ENCODE measurements at places on chromosomes 6 and 20. TPM values are rescaled to one million over a fixed set of nuclear protein-coding genes. Genes with fewer than 3 reads are reported as not detected.

Gene ABHD16B
- not detected for total RNA-seq

Gene SLC32A1
- total RNA-seq = not detected

DNA sequence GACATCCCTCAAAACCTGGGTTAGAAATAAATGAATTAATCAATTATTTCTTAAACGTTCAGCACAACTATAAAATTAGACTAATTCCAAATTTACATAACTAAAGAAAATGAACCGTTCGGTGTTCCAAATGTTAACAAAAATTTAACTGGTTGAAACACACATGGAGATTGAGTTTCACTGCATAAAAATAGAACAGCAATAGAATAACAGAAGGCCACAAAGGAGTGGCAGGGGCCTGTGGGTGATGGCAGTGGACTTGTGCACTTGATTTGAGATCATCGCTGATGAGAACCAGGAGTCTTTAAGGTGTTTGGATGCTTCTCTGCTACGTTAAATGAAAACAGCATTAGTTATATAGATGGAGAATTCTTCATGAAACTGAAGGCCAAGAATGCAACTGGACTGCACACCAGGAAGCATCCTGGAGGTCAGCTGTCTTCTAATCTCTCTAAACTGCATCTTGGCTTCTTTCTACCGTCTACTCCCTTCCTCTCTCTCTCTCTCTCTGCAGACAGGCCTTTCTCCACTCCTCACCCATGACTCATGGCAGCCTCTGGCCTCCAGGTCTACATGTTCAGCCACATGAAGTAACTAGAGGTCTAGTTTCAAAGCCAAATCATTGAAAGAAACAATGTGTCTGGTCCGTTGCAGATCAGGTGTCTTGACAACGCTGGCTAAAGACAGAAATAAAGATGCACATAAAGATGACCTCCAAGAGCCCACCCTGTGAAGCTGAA, 111.3 kb downstream of the SIM1 start:
- no peak overlapping the region for H3K4me3 ChIP-seq
- H3K27ac ChIP-seq = no peak overlapping the region
- H3K36me3 ChIP-seq = no peaks in the 10 kb centered on the region
- H3K4me1 ChIP-seq = no peaks in the 10 kb centered on the region
- DNase-seq = no peak
- H3K27me3 ChIP-seq = no peaks in the 10 kb centered on the region

GRCh38 chr20:14064921-14065320, 69.6 kb downstream of the MACROD2 start:
- no peak for DNase-seq
- no peak overlapping the region for H3K27ac ChIP-seq
- H3K4me1 ChIP-seq = no peaks in the 10 kb centered on the region
- no peaks in the 10 kb centered on the region for H3K36me3 ChIP-seq

DNA sequence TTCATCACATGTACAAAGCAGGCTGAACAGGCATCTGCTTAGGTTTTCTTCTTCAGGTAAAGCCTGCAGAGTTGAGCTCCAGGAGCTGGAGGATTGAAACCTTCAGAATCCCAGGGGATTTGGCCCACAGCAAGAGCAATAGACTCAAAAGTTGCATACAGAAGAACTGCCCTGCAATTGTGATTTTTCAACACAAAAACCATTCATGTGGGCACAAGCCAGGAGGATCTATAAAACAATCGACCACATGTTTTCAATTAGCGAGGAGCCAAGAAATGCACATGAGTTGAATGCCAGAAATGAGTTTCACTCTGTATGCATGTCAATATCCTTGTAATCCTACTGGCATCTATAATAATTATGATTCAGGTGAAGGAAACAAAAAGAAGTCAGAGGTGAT, 576.4 kb downstream of the HDGFL1 start:
- no peaks in the 10 kb centered on the region for H3K36me3 ChIP-seq
- H3K27ac ChIP-seq = no peak overlapping the region
- DNase-seq = no peak
- H3K4me1 ChIP-seq = no peaks in the 10 kb centered on the region

Gene KIF25
- total RNA-seq = not detected

Gene POM121L2
- total RNA-seq = not detected

Gene TBX18
- total RNA-seq = 0.10 TPM

- H3K36me3 ChIP-seq = no peaks in the 10 kb centered on the region
- no peak overlapping the region for H3K27ac ChIP-seq
- no peaks in the 10 kb centered on the region for H3K27me3 ChIP-seq
Observed at GRCh38 chr6:84441456-84441855, 214.0 kb upstream of the CEP162 start.

DNA sequence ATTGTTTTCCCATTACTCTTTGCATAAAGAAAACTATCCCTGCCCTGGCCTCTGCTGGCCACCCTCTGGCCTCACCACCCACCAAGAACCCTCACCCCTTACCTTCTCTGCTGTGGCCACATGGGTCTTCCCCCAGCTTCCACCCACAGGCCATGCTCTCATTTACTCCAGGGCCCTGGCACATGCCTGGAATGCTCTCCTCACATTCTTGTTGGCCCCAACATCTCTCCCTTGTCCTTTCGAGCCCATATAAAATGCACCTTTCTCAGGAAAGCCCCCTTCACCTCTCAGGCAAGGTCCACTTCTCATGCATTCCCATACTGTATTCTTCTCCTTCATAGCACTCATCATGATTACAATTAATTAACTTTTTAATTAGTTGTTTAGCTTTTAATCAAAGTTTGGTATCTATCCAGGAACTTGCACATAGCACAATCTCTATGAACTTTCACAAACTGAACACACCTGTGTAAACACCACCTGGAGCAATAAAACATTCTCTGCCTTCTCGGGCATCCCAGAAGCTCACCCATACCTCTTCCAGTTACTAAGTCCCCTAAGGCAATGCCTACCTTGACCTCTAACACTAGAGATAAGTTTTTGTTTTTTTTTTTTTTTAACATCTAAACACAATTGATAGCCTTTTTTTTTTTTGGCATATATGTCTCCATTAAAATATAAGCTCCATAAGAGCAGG, 617.2 kb downstream of the PTPRT start:
- DNase-seq = no peak
- no peaks in the 10 kb centered on the region for H3K27me3 ChIP-seq
- no peaks in the 10 kb centered on the region for H3K36me3 ChIP-seq
- H3K4me1 ChIP-seq = no peaks in the 10 kb centered on the region

DNA sequence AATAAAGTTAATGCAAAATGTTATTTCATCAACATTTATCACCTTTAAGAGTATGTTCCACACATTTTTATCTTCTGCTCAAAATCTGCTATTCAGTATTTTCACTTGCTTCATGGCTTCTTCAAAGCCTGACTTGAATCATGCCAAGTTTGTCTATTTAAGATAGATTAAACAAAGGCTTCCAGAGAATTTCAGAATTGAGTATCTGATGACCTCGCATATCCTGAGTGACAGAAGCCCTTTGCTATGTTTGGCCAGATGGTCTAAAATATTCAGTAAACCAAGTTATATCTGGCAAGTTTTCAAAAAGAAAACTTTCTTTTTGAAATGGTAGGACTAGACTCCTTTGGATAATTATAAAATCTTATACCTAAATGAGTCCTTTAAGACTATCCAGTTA, 348.9 kb upstream of the KCNQ5 start:
- H3K4me1 ChIP-seq = no peaks in the 10 kb centered on the region
- no peaks in the 10 kb centered on the region for H3K36me3 ChIP-seq
- no peaks in the 10 kb centered on the region for H3K27me3 ChIP-seq
- H3K4me3 ChIP-seq = no peak overlapping the region
- no peak for DNase-seq

DNA sequence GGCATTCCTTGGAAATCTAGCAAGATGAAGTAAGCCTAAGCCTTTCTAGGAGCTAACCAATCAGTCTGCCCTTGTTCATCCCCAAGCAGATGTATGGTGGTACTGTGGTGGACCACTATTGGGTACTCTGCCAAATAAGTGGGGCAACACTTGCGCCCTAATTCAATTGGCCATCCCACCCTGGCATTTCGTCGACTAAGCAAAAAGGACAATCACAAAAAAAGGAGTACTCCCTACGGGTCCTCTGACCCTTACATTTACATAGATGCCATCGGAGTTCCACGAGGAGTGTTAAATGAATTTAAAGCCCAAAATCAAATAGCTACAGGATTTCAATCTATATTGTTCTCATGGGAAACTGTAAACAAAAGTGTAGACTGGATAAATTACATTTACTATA, 19.5 kb downstream of the CHD6 start:
- H3K27ac ChIP-seq = no peak overlapping the region
- no peak overlapping the region for H3K4me3 ChIP-seq
- DNase-seq = no peak
- no peaks in the 10 kb centered on the region for H3K27me3 ChIP-seq
- H3K4me1 ChIP-seq = no peaks in the 10 kb centered on the region

- no peaks in the 10 kb centered on the region for H3K27me3 ChIP-seq
- H3K36me3 ChIP-seq = no peaks in the 10 kb centered on the region
- H3K4me1 ChIP-seq = no peaks in the 10 kb centered on the region
- DNase-seq = no peak
- H3K4me3 ChIP-seq = no peak overlapping the region
- no peak overlapping the region for H3K27ac ChIP-seq
Observed at GRCh38 chr6:62974452-62974851, 236.8 kb upstream of the FKBP1C start.

- H3K4me3 ChIP-seq = no peak within 1 kb of the TSS
- H3K27me3 ChIP-seq = no peaks in the 10 kb centered on the region
- H3K36me3 ChIP-seq = no peaks in the 10 kb centered on the region
- 0 out of 2 replicates have a peak, but pooled peaks cover 2% of the 10 kb centered on the region for H3K4me1 ChIP-seq
- no peak within 1 kb of the TSS for H3K27ac ChIP-seq
Observed at GRCh38 chr20:24948939-24949679, at the start of gene CST7. Gene CST7 (plus strand): TSS chr20:24949269. CDS start chr20:24949506, 237 bp downstream.

DNA sequence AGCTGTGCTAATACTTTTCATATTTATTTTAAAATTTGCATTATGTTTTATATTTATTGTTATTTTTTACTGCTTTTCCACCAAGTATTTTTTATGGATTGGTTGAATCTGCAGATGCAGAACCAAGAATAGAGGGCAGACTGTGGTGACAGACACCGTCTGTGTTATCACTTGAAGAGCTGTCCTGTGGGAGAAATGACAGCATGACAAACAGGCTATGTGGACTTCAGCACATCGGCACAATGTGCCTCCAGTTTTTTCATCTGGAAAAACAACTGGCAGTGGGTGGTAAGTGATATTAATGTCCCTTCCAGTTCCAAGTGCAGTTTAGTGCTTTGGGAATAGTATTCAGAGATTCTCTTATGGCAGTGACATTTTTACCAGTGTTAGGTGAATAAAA, 492.9 kb downstream of the PRKN start:
- H3K27ac ChIP-seq = no peak overlapping the region
- DNase-seq = no peak
- no peaks in the 10 kb centered on the region for H3K4me1 ChIP-seq
- no peaks in the 10 kb centered on the region for H3K36me3 ChIP-seq
- no peaks in the 10 kb centered on the region for H3K27me3 ChIP-seq

Gene VSTM2L
- 1.5 TPM for total RNA-seq

- H3K4me1 ChIP-seq = no peaks in the 10 kb centered on the region
- no peaks in the 10 kb centered on the region for H3K27me3 ChIP-seq
- no peak overlapping the region for H3K4me3 ChIP-seq
- no peak for DNase-seq
Observed at GRCh38 chr20:400128-400453, 8.0 kb upstream of the RBCK1 start.

DNA sequence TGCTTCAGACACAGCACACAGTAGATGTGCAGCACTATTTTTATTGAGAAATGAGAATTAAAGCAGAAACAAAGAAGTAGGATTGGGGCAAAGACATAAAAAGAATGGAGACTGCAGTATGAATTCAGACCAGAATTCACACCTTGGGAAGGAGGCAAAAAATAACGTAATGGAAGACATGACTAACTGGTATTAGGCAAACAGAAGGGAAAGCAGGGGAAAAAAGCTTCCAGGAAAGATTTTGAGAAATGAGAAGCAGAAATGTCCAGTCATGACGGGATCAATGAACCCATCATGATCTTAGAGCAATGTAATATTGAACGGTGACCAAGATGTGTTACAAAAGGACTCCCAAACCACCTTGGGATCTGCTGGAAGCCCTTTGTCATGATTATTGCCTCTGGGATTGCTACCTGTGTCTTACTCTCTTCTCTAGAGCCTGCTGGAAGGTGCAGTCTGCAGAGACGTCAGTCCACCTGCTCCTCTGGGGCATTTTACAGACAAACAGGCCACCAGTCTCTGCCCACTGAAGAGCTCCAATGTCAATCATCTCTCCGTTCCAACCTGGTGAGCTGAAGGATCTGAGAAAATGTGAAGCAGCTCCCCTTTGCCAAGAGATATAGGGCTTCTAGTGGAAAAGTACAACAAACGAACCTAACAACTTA, 8.7 kb downstream of the NUDT3 start:
- H3K4me1 ChIP-seq = no peaks in the 10 kb centered on the region
- no peak overlapping the region for H3K27ac ChIP-seq
- 0 out of 2 replicates have a peak, but pooled peaks cover 2% of the 10 kb centered on the region for H3K36me3 ChIP-seq
- no peak overlapping the region for H3K4me3 ChIP-seq
- no peak for DNase-seq

Measured in GM12878 (cell line).